Heart right ventricle (tissue), 16 donors: ENCODE measurements at places on chromosomes 1 and 21. TPM values are rescaled to one million over a fixed set of nuclear protein-coding genes. Genes with fewer than 3 reads are reported as not detected.
A peak's percentile ranks its signal among the peaks of the same experiment; 100 is the strongest.

DNA sequence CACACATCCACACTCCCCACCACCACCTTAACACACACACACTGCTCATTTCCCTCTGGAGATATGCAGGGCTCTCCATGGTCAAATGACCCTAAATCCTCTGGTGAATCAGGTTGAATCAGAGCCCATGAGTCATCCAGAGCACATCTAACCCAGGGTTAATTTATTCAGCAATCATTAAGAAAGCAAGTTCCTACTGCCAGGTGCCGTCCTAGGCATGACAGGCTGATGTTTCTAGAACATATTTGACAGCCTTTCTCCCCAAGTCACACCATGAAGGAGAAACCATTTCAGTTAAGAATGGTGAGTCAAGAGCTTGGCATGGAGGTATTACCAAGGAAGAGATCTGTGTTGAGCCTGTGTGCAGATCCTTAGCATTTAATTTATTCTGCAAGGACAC lies 194.3 kb upstream of the CAMK1G start:
- no peak for DNase-seq

- DNase-seq = no peak
Observed at GRCh38 chr21:26581818-26582217, 8.7 kb upstream of the CYYR1 start.

GRCh38 chr1:22184892-22185612 lies 42.2 kb upstream of the WNT4 start:
- no peak for DNase-seq

GRCh38 chr1:175002910-175003517 lies 3.3 kb downstream of the CACYBP start:
- no peak for DNase-seq

- no peak for DNase-seq
Observed at GRCh38 chr1:24363994-24364393, 44.8 kb downstream of the GRHL3 start.

GRCh38 chr21:18129526-18129925 lies 115.1 kb upstream of the CHODL start:
- DNase-seq = no peak

DNA sequence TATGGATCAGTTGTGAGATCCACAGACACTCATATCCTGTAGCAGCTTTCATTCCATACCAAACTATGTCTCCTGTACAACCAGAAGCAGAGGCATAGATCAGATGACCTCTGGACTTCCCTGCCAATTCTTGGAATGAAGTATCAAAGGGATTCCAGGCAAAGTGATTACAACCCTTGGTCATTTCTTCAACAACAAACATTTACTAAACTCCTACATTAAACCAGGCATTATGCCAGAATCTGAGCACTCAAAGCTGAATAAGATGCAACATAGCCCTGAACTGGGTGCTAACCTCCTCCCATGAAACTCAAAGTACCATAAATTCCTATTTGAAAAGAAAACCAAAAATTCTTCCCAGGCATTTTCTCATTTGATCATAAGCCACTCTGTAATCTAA lies 121.2 kb upstream of the SGIP1 start:
- no peak for DNase-seq

DNA sequence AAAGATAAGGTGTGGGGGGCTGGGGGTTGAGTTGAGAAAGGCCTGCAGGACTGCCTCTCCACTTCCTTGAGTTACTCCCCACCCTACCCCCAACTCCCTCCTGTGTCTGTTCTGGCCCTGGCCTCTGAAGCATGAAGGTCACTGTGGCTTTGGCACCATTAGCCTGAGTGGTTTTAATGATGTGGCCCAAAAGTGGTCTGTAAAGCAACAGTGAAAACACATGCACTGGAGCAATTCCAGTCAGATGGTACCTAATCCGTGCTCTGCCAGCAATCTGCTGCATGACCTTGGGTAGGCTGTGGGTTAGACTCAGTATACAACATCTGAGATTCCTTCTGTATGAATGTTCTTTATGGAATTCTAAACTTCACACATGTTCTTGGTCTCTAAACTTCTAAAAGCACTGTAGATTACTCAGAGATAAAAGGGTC lies 86.5 kb upstream of the ATP1A1 start:
- no peak for DNase-seq

- no peak for DNase-seq
Observed at GRCh38 chr1:113194846-113195830, 122.1 kb downstream of the LRIG2 start.

DNA sequence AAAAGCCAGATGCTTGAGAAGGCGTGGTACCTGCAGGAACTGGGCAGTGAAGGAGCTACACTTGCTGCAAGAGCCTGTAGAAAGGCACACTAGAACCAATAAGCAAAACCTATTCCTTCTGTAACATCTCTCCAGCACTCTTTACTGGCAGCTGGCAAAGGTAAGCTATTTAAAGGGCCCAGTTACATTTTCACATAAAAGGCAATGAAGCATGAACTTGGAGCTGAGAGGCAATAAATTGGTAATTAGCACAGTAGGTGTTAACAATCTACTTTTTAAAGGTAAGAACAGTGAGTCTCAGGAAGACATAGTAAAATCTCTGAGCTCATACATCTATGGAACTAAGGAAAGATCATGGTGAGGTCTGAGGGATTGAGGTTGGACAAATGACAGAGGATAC lies 167.1 kb upstream of the OLFM3 start:
- no peak for DNase-seq

DNA sequence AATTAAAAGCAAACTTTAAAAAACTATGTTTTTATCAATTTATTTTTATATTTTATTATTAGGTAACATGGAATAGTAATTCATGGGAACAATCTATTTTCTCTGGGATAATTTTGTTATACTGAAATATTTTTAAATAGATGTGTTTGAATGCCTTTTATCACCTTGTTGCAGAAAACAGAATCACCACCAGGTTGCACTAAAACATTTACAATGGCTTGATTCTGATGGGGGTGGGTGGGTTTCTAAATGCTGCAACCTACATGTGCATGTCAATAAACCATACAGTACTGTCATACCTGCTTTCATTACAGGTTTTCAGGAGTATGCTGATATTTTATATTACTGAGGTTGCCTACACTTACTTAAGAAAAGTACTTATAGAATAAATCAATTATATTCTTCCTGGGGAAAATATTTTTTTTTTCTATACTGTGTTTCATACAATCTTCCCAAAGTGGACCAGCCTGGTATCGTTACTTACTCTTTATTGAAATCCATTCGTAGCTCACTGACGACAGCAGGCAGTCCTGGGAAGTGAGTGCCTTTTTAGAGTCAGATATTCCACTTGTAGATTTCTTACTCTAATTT lies 132.8 kb downstream of the PTPRC start:
- no peak for DNase-seq

GRCh38 chr1:26692793-26693490 lies 2.9 kb upstream of the ARID1A start:
- peak; percentile 96 for DNase-seq

- DNase-seq = no peak
Observed at GRCh38 chr1:79069828-79070227, 63.3 kb upstream of the ADGRL4 start.

DNA sequence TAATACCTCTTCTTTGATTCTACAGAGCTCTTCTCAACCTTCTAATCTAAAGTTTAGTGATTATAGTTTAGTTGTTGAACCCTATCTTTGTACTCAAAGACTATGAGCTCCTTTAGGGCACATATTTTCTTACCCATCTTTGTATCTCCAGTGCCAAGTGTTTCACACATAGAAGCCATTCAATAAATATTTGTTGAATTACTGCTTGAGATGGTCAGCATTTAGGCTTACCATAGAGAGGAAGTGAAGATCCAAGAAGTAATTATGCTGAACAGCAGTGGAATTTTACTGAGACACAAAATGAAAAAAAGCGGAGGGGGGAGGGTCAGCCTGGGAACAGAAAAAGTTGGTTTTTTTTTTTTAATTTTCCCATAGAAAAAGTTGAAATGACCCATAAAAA lies 21.9 kb downstream of the PIK3R3 start:
- DNase-seq = no peak

- no peak for DNase-seq
Observed at GRCh38 chr21:26106562-26106961, 64.0 kb downstream of the APP start.

- no peak for DNase-seq
Observed at GRCh38 chr1:112021263-112021662, 31.8 kb upstream of the KCND3 start.

The NT5C1A gene
- 29.6 TPM for total RNA-seq

The S100A7 gene
- not detected for total RNA-seq

The DCDC2B gene
- total RNA-seq = not detected

The INAVA gene
- total RNA-seq = 0.08 TPM

The BRDT gene
- not detected for total RNA-seq

The IRF2BP2 gene
- total RNA-seq = 111 TPM

The MIGA1 gene
- total RNA-seq = 13.7 TPM

The AK2 gene
- 93.3 TPM for total RNA-seq

The LRRIQ3 gene
- total RNA-seq = 0.72 TPM
